Smooth muscle cell of the pulmonary artery (primary cell): ENCODE measurements at places on chromosomes 2 and 18. TPM values are rescaled to one million over a fixed set of nuclear protein-coding genes. Genes with fewer than 3 reads are reported as not detected.

Gene NT5DC4
- 0.33 TPM in 1 of 2 replicates, not detected in the other for total RNA-seq

Gene SCYGR2
- not detected in 2 replicates for total RNA-seq

Gene CYP27C1
- total RNA-seq = under 0.01 and 0.13 TPM in 2 replicates

Gene SLC40A1
- total RNA-seq = 27.0 and 53.8 TPM in 2 replicates

Gene GCKR
- total RNA-seq = 7.4 and 8.5 TPM in 2 replicates

Gene DNAH6
- 0.07 and 0.13 TPM in 2 replicates for total RNA-seq

Gene TGFBRAP1
- total RNA-seq = 22.0 and 31.3 TPM in 2 replicates

Gene EXOC6B
- total RNA-seq = 51.2 and 52.3 TPM in 2 replicates
